ENCODE measurements at places on chromosomes 7 and 10. TPM values are rescaled to one million over a fixed set of nuclear protein-coding genes. Genes with fewer than 3 reads are reported as not detected.

GRCh38 chr7:147579148-147579547, 1011.4 kb upstream of the C7orf33 start:
- DNase-seq, result no peak

DNA sequence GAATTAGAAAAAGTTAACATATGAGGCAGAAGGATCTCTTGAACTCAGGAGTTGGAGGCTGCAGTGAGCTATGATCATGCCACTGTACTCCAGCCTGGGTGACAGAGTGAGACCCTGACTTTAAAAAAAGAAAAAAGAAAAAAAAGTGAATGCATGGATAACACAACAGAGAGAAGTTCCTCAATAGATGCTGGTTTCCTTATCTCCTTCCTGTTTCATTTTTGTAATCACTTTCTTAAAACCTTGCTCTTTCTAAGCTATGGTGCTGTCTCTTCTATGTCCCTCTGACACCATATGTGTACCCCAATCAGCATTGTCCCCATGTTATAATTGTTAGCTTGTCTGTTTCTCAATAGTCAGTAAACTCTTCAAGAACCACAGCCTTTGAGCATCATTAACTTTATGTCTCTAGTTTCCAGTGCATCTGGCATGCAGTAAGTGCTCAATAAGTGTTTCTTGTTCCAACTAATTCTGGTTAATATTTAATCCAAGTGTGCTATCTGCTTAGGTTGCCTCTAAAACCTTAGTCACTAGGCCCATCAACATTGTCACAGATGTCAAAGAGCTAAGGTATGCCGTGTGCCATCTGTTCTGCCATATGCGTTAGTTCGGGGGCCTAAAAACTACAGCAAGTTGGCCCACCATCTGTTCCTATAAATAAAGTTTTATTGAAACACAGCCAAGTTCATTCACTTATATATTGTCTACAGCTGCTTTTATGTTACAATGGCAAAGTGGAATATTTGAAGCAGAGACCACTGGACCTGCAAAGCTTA, 36.2 kb downstream of the MPP7 start:
- DNase-seq, result no peak

- no peak for DNase-seq
Observed at GRCh38 chr10:55627501-55628051, 733.5 kb downstream of the ZWINT start.

- peak; percentile 87 for DNase-seq
Observed at GRCh38 chr7:155296788-155297516, 726 bp upstream of the INSIG1 start.

The PRSS37 gene
- total RNA-seq, result not detected

DNA sequence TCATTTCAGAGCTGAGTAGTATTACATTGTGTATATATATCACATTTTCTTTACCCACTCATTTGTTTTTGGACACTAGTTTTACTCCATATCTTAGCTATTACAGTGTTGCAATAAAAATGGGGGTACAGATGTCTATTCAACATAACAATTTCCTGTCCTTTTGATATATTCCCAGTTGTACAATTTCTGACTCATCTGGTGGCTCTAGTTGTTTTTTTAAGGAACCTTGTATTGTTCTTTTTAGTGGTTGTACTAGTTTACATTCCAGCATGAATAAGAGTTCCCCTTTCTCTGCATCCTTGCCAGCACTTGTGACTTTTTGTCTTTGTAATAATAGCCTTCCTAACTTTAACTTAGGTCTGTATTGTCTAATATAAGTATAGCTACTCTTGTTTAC, 739.9 kb downstream of the XPNPEP1 start:
- no peak for DNase-seq

DNA sequence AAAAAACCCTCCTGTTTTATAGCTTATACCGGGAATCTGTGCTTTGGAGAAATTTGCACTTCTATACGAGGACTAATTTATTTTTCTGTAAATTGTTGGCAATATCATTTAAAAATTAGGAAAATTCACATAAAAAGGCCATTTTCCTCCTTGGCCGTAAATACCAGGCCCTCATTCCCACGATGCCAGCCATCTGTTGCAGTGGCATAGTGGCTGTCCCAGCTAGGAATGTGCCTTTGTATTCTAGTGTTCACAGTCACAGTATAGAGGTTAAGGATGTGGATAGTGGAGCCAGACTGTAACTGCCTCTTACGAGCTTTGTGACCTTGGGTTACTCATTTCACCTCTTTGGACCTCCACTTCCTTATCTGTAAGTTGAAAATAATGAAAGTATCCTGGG, 312.5 kb downstream of the GPR158 start:
- no peak for DNase-seq

DNA sequence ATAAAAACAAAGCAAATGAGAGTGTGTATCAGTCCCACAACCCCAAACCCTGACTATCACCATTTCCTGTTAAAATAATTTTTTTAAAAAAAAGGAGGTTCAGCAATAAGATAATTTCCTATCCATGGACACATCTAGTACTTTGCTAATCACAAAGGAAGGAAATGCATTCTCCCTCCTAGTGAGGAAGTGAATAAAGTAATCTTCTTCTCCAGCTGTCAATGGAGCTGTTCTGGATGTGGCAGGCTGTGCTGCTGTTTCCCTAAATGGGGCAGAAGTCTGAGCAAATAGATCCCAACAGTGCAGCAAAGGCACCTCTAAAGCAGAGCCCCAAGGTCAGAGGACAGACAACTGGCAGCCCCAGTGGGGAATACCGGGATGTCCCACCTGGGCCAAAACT, 540.0 kb downstream of the KCNMA1 start:
- DNase-seq, result no peak

DNA sequence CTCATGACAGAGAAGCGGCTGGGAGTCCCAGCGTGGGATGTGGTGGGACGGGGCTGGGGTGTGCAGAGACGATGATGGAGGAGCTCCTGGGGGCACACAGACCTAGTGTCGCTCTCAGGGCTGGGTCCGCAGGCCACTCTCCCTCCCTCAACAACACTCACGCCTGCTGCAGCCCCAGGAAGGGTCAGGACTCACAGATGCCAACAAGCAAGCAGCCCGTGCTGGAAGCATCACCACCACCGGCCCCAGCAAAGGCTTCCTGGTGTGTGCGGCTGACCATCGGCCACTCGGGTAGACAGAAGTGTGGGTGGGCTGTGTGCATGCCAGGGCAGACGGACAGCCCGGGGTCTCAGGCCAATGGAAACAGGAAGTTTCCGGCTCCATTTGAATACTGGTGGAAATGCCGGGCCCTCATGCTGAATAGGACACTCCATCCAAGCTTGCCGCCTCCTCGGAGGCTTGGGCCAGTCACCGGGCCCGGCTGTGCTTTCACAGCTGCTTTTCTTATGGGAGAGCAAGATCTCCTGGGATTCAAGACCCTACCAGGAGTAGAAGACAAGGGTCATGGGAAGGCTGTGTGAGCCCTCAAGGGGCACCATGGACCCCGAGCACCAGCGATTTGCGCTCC, 178.1 kb downstream of the ELFN1 start:
- no peak for DNase-seq

The FAM13C gene
- not detected for total RNA-seq

DNA sequence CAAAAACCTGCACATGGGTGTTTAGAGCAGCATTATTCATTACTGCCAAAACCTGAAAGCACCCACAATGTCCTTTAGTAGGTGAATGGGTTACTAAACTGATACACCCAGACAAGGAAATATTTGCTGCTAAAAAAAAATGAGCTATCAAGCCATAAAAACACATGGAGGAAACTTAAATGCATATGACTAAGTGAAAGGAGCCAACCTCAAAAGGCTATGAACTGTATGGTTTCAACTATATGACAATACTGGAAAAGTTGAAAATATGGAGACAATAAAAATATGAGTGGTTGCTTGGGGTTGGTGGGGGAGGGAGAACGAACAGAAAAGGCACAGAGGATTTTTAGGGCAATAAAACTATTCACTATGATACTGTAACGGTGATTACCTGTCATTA, 291.0 kb downstream of the TNS3 start:
- no peak for DNase-seq

The TDRD1 gene
- total RNA-seq, result 0.13 TPM

DNA sequence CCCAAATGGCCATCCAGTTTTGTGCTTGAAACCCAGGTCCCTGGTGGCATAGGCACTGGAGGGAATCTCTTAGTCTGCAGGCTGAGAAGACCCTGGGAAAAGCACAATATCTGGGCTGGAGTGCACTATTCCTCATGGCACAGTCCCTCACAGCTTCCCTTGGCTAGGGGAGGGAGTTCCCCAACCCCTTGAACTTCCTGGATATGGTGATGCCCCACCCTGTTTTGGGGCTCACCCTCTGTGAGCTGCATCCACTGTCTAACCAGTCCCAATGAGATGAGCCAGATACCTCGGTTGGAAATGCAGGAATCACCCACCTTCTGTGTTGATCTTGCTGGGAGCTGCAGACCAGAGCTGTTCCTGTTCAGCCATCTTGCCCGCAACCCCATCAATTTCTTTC, 19.8 kb upstream of the NAMPT start:
- no peak for DNase-seq

GRCh38 chr7:70233776-70234175, 635.5 kb downstream of the AUTS2 start:
- DNase-seq, result no peak

DNA sequence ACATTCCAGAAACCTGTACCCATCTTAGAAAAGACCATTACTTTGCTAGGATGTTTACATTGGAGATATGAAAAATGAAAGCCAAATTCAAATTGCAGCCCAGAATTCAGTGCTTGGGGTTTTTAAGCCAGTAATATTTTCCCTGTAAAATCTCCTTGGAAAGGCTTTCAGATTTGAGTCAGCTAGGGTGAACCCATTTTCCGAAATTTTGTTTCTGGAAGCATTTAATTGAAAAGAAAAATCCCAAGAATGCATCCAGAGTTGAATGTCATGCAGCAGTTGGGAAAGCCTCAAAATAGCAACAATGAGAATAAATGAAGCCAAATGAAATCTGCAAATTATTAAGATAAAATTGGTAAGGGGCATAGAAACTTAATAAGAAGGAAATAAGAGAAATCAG, 106.4 kb downstream of the BMPER start:
- DNase-seq, result no peak

- DNase-seq, result no peak
Observed at GRCh38 chr10:43219848-43220247, 47.0 kb downstream of the RASGEF1A start.

- DNase-seq, result no peak
Observed at GRCh38 chr7:13904689-13905088, 84.8 kb downstream of the ETV1 start.

DNA sequence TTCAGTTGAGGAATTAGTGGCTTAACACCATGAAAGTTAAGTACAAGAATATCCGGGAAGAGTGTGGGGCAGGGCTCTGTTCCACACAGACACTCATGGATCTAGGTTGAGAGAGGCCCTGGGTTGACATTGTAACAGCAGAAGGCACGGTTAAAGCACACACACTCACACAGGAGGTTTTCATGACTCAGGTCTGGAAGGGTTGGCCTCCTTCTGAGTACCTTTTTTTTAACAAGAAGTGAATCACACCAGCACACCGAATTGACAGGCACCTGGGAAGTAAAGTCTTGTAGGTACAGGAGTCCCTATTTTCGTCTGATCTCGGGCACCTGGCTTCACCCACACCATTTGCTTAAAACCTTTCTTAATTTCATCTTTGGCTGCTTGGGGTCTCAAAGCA, 509.4 kb upstream of the ADARB2 start:
- DNase-seq, result no peak

GRCh38 chr10:3140280-3140679, 32.3 kb downstream of the PITRM1 start:
- DNase-seq, result no peak

DNA sequence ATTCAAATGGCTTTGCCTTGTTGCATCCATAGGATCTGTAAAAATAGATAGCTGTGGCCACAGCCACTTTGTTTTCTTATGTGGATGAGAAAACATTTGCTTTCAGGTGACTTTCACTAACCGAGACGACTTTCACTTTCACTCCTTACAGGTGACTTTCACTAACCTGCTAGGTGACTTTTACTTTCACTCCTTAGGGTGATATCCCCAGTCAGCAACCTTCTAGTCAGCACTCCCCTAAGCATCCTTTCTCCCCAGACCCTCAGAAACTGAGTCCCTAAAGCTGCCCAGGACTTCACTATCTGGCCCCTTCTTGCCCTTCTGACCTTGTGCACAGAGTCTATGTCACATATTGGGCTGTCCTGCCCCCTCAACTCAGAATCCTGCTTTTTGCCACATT, 177.5 kb downstream of the RELN start:
- no peak for DNase-seq

GRCh38 chr10:59337201-59337652, 25.1 kb downstream of the FAM13C start:
- DNase-seq, result no peak

The LIPM gene
- not detected for total RNA-seq

The ITIH2 gene
- 2.1 TPM for total RNA-seq

DNA sequence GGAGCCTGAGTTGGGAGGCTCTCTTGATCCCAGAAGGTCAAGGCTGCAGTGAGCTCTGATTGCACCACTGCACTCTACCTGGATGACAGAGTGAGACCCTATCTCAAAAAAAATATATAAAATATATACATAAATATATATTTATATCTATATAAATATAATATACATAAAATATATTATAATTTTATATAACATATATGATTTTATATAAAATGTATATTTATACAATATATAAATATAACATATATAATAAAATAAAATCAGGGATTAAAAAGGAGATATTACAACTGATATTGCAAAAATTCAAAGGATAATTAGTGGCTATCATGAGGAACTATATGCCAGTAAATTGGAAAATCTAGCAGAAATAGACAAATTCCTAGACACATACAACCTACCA, 353.5 kb upstream of the HPS1 start:
- no peak for DNase-seq

Data from T-cell (primary cell).